ENCODE measurements at places on chromosomes 3 and 15.

- no peak for DNase-seq
Observed at GRCh38 chr3:128180436-128180835, 27.2 kb downstream of the EEFSEC start.

- DNase-seq = no peak
Observed at GRCh38 chr15:89963301-89964231, 37.6 kb upstream of the ZNF710 start.

DNA sequence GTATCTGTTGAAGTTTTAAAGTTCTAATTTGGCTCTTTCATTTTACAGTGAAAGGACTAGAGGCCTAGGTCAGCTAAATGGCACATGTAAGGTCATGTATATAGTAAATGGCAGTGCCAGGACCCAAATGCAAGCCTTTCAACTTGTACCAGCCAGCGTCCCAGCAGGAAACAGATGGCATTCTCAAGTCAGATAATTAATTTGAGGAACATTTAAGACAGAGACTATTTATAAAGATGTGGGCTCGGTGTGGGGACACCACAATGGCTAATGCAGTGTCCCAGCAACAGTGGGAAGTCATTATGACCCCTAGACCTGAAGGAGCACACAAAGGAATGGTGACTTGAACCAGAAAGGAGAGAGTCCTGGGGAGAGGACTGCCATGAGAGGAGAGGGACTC, 6.1 kb downstream of the MINDY4B start:
- no peak for DNase-seq

DNA sequence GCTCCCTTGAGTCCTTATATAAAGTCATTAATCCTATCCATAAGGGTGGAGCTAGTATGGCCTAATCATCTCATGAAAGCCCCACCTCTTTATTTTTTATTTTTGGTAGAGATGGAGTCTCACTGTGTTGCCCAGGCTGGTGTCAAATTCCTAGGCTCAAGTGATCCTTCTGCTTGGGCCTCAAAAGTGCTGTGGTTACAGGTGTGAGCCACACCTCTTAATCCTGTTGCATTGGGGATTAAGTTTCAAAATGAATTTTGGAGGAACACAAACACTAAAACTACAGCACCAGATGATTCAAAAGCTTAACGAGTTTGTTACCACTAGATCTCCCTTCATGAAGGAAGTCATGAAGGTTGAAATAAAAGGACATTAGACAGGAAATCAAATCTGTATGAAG, 27.7 kb downstream of the RAB7A start:
- no peak for DNase-seq
